ENCODE measurements at places on chromosomes 2 and 18. TPM values are rescaled to one million over a fixed set of nuclear protein-coding genes. Genes with fewer than 3 reads are reported as not detected.

- peak; percentile 27 for DNase-seq
Measured at GRCh38 chr2:201909348-201909747, 103.0 kb downstream of the CDK15 start.

DNA sequence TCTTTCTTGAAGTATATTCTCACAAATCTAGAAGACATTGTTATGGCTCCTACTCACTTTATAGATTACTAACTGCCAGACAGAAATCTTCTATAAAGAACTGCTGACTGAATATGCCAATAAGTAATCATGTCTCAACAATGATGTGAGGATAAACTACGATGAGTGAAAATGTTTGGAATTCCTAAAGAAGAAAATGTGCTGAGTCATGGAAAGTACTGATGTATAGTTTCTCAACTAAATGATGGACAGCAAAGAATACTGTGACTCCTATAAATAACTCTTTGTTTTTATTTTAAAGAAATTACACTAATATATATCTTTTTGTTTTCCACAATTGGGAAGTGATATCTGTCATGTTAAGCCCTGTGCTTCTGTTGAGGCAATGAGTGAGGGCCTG, 232.9 kb downstream of the LNPK start:
- no peak for DNase-seq

- DNase-seq: no peak
Measured at GRCh38 chr2:201984800-201985525, 48.7 kb upstream of the FZD7 start.

DNA sequence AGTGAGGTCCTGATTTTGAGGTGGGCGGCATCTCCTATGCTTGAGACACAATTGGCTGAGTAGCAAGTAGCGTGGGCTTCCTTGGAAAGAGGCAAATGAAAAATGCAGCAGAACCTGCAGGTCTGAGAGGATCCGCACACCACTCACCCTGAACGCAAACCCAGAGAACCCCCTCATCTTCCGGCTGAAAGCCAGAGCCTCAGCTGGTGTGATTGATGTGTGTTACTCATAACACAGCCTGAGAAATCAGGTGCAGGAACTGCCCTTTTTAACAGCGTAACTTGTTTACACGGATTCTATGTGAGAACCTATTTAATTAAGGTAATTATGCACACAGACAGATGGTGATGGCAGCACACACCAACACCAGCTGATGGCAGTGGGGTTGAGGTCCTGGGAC, 123.4 kb downstream of the MRO start:
- DNase-seq: no peak

GRCh38 chr2:241268306-241268705, 47.2 kb downstream of the HDLBP start:
- no peak for DNase-seq

DNA sequence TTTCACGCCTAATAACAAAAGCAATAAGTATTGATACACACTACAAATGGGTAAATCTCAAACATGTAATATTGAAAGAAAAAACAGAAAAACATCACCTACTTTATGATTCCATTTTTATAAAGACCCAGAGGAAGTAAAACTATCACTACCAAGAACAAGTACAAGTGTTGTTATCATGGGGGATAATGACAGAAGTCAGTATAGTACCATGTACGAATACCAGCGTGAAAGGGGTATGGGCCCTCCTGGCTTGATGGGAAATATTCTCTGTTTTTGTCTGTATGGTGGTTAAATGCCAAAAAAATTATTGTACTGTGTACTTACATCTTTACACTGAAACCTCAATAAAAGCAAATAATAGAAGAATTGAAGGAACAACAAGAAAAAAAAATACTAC, 665.7 kb downstream of the TMEM182 start:
- DNase-seq: no peak

GRCh38 chr18:44732599-44732998, 51.9 kb downstream of the SETBP1 start:
- no peak for DNase-seq

DNA sequence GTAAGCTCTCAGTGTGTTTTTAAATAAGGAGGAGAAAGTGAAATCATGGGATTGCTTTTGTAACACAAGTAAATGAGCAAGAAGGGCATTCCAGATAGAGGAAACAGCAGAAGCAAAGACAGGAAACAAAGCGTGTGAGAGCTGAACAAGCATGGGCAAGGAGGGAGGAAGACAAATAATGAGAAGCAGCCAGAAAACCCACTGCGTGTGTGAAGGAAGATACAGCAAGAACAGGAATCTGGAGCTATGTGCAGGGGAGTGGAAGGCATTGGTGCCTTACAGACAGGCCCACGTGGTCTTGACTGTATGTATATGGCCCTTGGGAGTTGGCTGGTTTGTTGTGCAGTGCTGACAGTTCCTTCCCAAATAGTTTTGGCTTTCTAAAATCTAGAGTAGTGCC, 88.6 kb downstream of the AAK1 start:
- DNase-seq: no peak

DNA sequence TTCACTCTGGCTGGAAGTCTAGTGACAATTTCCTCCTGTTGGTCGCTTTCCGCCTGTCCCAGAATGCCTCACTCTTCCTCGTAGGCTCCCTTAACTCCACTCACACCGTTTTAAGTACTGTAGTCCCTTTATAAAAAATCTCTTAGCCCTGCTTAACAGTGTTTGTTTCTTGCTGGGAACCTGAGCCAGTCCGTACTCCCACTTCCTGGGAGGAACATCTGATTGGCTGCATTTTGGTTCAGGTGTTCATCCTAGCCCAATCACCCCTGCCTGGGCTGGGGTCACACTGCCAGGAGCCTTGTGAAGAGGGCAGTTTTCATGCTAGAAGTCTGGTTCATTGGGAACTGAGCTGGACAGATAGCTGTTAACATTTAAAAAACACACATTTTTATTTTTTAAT, 25.6 kb upstream of the TOGARAM2 start:
- no peak for DNase-seq

DNA sequence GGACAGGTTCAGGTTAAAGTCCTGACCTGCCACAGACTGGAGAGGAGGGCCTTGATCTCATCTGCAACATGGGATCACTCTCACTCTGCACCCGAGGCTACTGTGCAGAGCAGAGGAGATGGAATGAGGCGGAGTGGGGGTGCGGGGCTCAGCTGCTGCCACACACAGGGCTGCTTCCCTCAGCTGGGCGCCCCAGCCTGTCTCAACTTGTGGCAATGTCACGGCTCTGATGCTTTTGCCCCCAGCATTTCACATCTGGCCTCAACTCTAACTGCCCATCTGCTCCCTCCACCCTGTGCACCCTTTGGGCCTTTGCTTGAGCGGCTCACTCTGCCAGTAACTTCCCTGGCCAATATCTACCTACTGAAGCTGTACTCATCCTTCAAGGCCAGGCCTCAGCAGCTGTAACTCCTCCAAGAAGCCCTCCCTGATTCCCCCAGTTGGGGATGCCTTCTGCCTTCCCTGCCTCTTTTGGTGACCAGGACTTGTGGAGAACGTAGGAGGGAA, 70.3 kb downstream of the POLR1A start:
- DNase-seq: no peak

GRCh38 chr2:13504808-13505207, 788.1 kb downstream of the TRIB2 start:
- no peak for DNase-seq

DNA sequence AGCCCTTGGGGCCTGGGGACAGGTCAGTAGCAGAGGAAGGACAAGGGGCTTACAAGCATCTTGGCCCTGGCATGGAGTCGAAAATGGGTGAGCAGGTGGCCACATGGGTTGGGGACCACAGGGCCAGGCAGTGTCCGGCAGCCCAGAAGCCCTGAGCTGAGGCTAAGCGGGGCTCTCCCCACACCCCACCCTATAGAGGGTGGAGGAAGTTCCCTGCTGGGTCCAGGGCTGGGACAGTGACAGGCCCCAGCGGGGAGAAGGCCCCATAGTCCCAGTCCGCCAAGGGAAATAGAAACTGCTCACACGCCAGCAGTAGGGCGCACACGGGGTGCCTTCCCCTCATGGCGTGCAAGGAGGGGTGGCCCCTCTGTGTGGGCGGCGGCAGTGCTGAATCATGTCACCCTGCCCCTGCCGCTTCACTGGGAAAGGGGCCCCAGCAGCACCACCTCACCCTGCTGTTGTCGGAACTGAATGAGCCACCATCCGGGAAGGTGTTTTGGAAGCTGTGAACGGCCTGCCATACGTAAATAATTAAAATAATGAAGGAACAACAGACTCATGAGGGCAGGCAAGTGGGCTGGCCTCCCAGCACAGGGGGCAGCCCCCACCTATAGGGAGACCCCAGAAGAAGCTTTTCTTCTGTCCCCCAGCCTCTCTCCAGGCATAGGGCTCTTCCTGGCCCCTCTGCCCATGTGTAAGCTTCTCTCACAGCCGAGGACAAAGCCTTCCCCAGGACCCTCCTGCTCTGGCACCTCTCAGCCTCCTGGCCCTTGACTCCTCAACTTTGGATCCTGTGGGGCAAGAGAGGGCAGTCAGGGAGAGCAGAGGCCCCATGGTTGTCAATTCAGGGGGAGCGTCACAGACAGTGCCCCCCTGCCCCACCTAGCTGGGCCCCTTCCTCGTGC, 12.7 kb upstream of the DUSP2 start:
- DNase-seq: no peak

GRCh38 chr18:1914489-1914888, 656.8 kb downstream of the METTL4 start:
- DNase-seq: no peak

DNA sequence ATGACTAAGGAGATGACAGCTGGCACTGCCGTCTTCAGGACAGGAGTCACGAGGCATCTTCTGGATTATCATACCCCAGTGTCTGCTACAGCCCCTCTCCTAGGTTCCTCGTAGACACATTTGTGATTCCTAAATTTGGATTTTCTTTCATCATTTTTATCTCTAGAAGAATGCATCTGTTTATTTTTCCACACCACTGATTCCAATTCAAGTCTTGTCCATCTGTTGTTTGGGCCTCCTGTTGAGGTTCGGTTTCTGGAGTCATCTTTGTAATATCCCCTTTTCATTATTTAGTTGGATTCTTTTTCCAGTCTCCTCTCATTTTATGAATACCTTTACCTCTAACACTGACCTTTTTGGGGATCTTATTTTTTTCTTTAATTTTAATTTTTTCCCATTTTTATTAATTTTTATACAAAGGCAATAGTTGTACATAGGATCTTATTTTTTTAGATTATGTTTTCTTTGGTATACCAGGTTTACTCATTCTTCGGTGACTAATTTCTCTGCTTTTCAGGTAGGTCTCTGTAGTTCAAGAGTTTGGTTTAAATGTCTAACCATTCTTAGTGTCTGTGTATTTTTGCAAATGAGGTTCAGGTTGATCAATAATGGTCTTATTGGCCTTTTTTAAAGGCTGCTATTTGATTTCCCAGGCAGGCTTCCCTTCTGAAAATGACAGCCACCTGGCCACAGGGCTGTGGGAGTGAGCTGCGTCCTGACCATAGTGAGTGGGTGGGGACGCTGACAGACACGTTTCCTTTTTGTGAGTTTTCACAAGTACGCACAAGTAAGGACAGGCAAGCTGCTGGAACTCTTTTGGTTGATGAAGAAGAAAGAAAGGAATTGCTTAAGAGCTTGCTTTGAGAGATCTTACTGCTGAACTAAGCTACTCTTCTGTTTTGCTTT, 34.5 kb downstream of the FARP2 start:
- no peak for DNase-seq

- peak; percentile 21 for DNase-seq
Measured at GRCh38 chr2:240797500-240797895, 22.5 kb downstream of the KIF1A start.

GRCh38 chr2:234496835-234497593, at the start of gene ARL4C:
TSS of gene ARL4C (minus strand) at chr2:234497081. CDS start at chr2:234496586, 495 bp downstream.
- peak; percentile 88 for DNase-seq

DNA sequence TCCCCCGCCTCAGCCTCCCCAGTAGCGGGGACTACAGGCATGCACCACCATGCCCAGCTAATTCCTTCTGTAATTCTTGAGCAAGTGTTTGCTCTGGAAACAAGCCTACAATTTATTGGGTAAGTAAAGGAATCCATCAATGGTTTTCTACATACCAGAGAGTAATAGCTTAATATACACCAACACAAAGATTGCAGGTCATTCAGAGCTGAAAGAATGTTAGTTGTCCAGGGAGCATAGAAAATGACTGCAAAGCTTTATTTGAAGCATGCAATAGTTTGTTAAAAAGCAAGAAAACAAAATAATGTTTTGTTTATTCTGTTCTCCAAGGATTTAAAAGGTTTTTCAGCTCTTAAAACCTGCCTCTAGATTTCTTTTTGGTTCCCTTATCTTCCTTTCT, 5.6 kb downstream of the IDH1 start:
- no peak for DNase-seq

DNA sequence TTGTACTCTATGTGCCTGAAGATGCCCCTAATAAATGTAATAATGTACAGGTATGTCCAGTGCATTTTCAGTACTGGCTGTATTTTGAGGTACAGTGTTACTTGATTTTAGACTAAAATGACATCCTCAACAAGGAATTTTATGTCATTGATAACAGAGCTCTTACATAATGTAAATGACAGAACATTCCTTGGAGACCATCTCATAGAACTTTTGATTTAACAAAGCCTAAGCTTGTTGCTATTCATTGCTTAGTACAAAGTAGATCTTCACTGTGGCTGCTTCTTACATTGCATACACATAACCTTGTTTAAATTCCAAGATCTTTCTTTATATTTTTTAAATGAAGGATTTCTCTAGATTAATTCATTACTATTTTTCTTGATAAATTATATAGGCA, 24.1 kb downstream of the DYNC1I2 start:
- no peak for DNase-seq

DNA sequence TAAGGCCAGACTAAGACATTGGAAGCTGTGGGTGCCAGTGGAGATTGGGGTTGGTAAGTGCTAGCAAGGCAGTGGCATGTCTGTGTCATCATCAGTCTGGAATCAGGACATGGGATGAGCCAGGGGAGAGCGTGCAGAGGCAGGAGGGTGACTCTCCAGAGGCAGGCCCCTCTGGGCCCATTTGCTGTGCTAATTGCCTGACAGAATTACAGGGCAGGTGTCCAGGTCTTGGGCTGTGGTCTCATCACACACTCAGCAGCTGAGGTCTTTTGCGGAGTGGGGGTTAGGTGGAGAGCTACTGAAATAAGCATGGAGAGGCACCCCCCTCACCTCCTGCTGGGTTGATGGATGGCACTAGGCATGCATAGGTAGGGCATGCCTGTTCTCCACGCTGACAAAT, 57.4 kb downstream of the CELF4 start:
- DNase-seq: no peak

The OTX1 gene
- not detected for polyA plus RNA-seq

The PDE11A gene
- polyA plus RNA-seq: 0.58 TPM

The MRPS9 gene
- 60.9 TPM for polyA plus RNA-seq

The QPCT gene
- 10.4 TPM for polyA plus RNA-seq

The COL4A3 gene
- polyA plus RNA-seq: 20.8 TPM

The G6PC2 gene
- polyA plus RNA-seq: not detected

The ANO7 gene
- 1.1 TPM for polyA plus RNA-seq

The CIB4 gene
- not detected for polyA plus RNA-seq

The SLC9A2 gene
- polyA plus RNA-seq: 5.6 TPM

The STARD6 gene
- not detected for polyA plus RNA-seq

The CD28 gene
- polyA plus RNA-seq: 0.37 TPM

The GNAL gene
- polyA plus RNA-seq: 1.8 TPM
